ENCODE measurements at places on chromosomes 11 and 22.

DNA sequence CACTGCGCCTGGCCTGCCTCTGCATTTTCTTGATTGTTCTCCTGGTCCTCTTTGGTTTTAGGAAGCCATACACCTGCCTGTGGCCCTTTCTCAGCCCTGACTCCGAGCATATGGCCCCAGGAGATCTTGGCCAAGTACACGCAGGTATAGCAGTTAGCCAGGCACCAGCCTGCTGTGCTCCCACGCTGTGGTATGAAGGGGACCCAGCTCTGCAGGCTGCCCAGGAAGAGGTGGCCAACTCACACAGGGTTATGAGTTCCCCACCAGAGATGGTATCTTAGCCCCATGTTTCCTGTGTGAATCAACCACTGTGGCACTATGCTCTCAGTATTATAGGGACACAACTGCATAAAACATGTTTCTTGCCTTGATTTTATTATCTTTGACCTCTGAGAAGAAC lies 31.1 kb downstream of the SGSM3 start:
- DNase-seq = peak; percentile 23

DNA sequence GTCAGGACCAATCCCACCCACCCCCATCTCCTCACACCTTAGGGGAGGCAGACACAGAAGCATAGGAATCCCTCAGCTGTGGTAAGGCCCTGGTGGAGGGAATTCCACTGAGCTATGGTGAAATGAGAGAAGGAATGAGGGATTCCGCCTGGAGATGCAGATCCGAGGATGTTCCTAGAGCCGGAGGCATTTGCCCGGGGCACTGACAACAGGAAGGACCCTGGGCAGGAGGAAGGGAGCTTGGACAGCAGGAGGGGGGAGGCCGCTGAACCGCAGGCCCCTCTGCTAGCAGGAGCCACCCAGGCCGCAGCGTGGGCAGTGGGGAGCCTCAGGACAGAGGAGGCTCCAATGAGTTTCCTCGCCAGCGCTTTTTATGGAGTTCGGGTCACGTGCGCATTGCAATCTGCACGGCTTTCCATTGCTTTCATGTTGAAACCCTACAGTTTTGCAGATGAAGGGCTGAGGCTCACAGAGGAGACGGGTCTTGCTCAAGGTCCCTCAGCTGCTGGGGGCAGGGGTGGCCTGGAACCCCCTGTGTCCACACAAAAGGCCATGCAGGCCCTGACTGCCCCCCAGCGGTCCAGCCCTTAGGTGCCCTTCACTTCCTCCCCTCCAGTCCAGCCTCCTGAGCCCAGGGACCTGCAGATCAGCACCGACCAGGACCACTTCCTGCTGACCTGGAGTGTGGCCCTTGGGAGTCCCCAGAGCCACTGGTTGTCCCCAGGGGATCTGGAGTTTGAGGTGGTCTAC lies 15.5 kb downstream of the CSF2RB start:
- no peak for DNase-seq

GRCh38 chr11:26245046-26245445 lies 86.9 kb upstream of the ANO3 start:
- no peak for DNase-seq

GRCh38 chr11:19817265-19817851 lies 104.7 kb downstream of the NAV2 start:
- DNase-seq = no peak

GRCh38 chr22:50444663-50445062 lies 30.2 kb downstream of the SBF1 start:
- no peak for DNase-seq

DNA sequence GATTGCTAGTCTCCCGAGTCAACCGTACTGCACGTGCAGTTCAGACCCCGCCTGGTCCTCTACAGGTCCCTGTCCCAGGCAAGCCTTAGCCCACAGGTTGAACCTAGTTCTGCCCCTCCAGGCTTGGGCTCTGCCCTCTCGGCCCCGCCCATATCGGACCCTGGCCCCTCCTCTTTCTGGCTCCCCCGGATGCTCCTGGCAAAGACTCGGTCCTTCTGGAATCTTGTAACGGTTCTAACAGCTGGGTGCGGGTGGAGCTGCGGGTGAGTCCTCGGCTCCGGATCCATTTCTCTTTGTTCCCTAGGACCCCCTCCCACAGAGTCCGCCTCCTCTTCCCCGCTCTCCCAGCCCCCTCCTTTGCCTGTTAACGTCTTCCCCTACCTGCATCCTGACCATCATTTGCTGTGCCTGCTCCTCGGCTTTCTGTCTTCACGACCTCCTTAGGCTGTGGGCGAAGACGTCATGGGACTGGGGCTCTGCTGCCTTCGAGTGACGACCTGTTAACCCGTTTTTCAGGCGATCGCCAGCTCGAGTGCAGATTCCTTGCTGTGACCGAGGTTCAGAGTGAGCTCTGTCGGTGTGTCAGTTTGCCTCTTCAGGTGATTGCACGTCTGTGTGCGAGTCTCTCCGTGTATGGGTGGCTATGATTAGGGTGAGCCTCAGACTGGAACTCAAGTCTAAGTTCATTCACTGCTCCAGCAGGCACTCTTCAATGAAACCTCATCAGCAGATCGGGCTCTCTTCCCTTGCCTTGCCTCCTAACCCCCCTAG lies at the start of gene DNHD1:
TSS of gene DNHD1 (plus strand) at position 212 of the 771 bp plus-strand sequence. CDS start 936 bp downstream, outside the sequence.
- DNase-seq = no peak

- no peak for DNase-seq
Measured at GRCh38 chr22:46361826-46362202, 26.3 kb downstream of the TRMU start.

GRCh38 chr11:77418971-77419597 lies 54.8 kb downstream of the PAK1 start:
- DNase-seq = no peak

DNA sequence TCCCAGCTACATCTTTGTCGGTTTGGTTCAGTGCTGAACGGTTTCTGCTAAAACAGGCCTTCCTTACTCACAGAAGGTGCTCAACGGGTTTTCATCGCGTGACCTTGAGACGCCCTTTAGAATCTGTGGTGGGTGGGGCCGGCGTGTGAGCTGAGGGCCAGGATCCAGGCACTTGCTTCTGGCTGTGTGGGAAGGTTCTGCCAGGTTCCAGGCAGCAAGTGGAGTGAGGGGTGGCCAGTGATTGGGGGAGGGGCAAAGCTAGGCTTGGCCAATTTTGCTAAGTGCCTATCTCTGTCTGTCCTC lies 35.2 kb downstream of the KCNJ4 start:
- no peak for DNase-seq

- no peak for DNase-seq
Measured at GRCh38 chr22:22599248-22599647, 40.2 kb upstream of the PRAME start.

Measured in stimulated activated CD8-positive, alpha-beta memory T cell treated with anti-CD3 and anti-CD28 coated beads, Interleukin-15, amount 100 ng/mL, for 1 hour (primary cell).